Activated T-cell treated with anti-CD3 and anti-CD28 coated beads for 48 hours (primary cell): ENCODE measurements at places on chromosomes 5 and 9.

DNA sequence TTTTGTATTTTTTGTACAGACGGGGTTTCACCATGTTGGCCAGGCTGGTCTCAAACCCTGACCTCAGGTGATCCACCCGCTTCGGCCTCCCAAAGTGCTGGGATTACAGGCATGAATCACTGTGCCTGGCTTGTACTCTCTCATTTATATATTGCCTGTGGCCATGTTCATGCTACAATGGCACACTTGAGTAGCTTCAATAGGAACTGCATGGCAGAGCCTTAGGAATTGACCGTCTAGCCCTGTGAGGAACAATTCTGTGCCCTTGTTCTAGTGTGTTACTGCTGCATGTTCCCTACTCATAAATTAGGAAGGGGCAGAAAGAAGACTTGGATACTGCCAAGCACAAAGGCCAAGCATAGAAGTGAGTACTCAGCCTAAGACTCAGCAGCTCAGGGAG, 104.2 kb downstream of the LIFR start:
- DNase-seq = no peak

GRCh38 chr5:163532171-163533084, 27.0 kb downstream of the MAT2B start:
- no peak for DNase-seq

DNA sequence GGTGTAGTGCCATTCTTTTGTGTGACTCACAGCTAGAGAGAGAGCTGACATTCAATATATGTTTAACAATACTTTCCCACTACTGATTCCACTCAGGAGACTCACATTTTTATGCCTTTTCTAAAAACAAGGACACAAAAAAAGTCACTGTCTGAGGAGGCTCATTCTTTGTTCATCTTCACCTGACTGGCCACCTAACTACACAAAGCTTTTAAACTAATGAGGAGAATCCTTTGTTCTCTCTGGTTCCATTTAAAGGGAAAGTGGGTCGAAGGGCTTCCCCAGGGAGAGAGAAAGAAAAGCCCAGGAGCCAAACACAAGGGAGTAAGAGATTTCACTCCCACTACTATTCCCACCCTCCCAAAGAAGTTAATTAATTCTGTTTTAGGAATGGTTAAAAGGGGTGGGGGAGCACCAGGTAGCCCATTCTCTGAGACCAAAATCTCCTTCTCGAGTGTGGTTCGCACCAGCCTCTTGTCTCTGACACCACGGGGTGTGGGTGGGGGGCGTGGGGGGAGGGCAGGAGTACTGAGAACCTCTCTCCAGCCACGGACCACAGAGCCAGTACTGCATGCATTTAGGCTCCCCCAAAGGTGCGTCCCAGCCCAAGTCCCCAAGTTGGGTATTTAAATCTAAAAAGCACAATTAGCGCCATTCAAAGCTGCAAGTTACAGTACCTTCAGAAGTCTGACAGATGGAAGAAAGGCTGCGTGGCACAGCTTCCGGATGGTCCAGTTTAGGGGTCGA, 747 bp downstream of the TRPM3 start:
- DNase-seq = no peak

- no peak for DNase-seq
These were observed 74.8 kb downstream of the SGCD start for GRCh38 chr5:156401804-156402203.

DNA sequence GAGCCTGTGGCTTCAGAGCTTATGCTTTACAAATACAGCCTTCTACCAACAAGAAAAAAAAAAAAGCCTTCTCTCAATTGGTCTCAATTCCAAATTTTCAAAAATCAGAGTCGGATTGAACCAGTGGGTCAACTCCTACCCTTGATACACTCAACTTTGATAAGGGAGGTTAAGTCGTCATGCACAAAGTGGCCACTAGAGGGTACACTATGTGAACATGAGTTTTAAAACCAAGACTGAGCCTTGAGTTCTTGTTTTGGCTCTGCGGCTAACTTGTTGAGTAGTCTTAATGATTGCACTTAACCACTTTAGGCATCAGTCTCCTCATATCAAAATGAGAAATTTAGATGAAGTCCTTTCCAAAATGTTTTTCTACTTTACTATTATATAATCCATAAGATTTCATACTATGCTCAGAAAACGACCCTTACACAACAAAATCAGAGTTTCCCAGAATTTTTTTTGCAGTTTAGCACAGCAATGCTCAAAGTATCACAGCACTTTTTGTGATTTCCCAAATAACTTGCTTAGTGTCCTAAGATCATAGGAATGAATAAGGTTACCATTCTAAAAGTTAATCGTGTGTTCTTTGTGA, 92.9 kb upstream of the MTAP start:
- peak; percentile 40 for DNase-seq

DNA sequence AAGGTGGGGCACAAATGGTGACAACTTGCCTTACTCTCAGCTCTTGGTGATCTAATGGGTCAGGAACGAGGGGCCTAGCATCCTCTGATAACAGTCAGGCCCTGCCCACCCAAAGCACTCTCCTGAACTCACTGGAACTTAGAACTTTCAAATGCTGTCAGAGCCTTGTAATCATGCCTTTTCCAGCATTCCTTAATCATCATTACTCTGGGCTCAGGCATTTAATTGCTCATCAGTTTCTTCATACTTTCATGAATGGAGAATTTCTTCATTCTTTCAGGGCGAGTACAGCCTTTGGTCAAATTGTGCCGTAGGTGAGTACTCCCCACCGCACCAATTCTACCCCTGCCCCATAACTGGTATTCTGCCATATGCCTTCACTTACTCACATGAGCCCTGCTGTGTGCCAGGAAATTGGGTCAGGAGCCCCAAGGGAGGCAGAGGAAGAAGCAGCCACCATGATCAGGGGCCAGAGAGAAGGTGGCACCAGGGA, 30.2 kb upstream of the DUSP1 start:
- no peak for DNase-seq

- no peak for DNase-seq
These were observed 6.4 kb downstream of the SOWAHA start for GRCh38 chr5:132819468-132819867.

- no peak for DNase-seq
These were observed 36.2 kb downstream of the SNX18 start for GRCh38 chr5:54553659-54554207.

- no peak for DNase-seq
These were observed 63.7 kb downstream of the HABP4 start for GRCh38 chr9:96513622-96514021.

- no peak for DNase-seq
These were observed 11.7 kb upstream of the TRIM14 start for GRCh38 chr9:98130576-98131228.

DNA sequence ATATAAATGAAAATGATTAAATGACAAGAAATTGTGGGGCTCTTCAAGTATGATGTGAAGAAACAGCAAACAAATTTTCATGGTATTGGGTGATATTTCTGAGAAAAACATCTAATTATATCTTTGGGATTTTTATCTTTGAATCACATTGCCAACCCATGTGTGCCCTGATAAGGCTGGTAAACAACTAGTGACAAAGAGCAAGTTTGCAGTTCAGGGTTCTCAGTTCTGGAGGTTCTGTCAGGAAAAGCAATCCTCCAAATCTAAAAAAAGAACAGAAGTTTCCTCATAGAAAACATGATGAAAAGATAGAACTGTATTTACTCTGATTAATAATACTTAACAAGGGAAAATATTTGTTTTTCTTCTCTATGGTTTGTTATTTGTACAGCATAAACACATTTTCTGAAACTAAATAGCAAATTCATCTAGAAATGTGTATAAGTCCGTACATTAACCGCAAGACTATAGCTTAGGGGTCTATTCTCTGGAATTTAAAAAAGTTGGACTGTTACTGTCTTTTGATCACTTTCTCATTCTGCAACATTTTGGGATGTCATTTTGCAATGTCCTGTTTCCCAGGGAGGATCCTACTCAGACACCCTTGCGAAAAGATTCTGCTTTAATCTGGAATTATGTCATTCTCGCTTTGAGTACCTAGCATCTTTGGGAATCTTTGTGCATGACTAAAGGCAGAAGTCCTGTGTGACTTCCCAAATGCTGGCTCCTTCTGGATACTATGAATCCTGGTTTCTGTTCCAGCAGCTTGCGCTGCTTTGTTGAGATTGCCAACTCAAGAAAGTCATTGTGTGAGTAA, 308.5 kb downstream of the ADGRV1 start:
- DNase-seq = no peak

GRCh38 chr5:177959315-177959714, 36.7 kb downstream of the PROP1 start:
- no peak for DNase-seq

GRCh38 chr9:104091116-104091515, 3.0 kb upstream of the SMC2 start:
- no peak for DNase-seq

DNA sequence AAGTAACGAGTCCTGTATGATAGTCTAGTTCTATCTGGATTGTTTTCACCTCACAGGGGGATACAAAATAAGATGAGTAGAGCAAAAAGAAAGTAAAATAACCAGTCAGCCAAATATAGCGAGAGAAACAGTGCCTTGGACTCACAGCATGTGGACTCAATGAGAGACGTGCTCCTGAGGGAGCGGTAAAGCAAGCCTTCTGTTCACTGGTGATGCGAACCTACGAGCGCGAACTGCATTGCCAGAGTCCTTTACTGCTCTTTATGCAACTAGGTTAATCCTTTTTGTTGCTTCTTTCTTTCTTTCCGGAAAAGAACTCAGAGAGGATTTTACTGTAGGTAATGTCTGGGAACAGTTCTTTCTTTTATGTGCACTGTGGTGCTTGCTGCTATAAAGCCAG, 132.7 kb downstream of the ANXA1 start:
- DNase-seq = no peak

GRCh38 chr9:84238652-84239051, 101.9 kb downstream of the SLC28A3 start:
- DNase-seq = no peak

DNA sequence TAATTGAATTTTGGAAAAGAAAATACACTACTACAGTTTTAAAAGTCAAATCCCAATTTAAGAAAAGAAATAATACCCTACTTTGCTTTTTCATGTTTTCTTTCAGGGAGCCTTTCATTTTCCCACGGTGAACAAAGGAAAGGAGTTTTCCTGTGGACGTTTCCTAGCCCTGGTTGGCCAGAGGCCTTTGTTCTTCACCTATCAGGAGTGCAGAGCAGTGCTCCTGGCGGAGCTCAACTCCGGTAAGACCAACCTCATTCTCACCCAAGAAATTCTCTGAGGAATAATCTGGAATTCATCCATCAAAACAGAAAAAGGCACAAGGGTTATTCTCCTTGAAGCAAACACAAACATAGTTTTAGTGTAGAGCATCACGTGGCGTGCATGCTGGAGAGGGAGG, 248.9 kb downstream of the ADGRV1 start:
- no peak for DNase-seq

GRCh38 chr5:174108745-174109144, 63.2 kb downstream of the NSG2 start:
- DNase-seq = no peak

- no peak for DNase-seq
These were observed 1.9 kb downstream of the EMB start for GRCh38 chr5:50439221-50439620.

GRCh38 chr5:75885849-75886596, 168.8 kb upstream of the POC5 start:
- no peak for DNase-seq

DNA sequence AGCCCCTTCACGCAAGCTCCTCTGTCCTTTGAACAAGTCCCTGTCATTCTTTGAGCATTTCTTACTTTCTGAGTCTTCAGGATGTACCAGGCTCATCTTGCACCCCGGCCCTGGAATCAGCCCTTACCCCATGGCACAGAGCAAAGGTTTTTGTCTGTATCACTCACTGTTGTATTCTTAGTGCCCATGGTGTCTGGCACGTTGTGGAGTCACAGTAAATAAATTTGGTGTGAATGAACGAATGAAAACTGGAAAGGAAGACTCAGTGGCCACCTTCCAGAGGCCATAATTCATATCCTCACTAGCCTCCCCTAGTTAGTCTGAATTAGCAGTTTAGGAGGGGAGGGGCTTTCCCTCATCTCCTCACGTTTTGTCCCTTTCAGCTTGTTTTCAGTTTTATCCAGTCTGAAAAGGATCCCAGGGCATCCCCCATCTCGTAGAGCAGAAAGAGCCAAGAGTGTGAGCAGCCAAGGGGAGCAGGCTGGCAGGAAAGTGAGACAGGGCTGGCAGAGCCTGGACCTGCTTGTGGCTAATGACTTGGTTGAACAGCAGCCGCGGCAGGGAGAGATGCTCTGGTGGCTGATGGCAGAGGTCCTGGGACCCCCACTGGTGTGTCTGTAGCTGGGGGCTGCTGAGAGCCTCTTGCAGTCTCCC, 42.7 kb downstream of the ZNF618 start:
- DNase-seq = no peak

- no peak for DNase-seq
These were observed 31.2 kb downstream of the HMGCS1 start for GRCh38 chr5:43281840-43282658.

DNA sequence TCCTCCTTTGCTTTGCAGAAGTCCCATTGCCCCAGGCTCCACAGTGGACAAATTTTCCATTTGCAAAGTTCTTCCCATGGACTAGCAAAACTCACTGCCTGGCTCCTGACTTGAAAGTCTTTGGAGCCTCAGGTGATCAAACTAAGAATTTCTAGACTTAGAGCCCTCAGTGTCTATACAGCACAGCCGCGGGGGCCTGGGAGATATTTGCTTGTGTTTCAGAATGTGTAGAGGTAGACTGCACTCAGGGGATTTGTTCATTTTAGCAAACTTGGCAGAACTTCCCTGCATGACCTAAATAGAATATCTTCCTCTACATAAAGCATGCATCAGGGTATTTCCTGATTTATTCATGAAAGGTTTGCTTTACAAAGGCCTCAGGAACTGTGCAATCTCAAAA, 384.2 kb upstream of the ZNF462 start:
- DNase-seq = no peak

- no peak for DNase-seq
These were observed 248.1 kb downstream of the IRX1 start for GRCh38 chr5:3843706-3844105.
